ENCODE measurements at places on chromosomes 5 and 9.

- no peak for DNase-seq
Measured at GRCh38 chr9:137750007-137750406, 127.6 kb upstream of the CACNA1B start.

DNA sequence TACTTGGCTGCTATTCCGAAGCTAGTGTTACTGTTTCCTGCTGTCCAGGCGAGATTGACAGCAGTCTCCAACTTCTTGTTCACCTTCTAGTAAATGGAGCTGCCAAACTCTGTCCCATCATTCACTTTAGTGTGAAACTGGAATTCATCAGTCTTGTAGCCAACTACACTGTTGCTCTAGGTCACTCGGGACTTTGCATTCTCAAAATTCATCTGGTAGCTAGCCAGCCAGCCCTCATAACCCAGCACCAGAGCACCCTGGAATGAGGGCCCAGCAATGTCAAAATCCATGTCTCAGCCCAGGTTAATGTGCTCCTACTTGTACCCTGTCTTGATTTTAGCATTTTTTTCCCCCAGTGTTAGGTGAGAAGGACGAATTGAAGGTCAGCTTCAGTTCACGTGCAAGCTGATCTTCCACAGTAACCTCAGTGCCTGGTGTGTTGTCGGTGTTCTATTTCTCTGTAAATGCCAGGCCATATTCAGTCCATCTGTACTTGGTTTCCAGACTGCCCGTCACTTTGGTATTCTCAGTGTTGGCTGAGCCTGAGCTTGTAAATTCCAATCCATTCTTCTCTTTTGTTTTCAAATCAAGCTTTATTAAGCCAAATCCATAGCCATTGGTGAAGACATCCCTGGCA is 28.9 kb downstream of the ZNF169 start:
- DNase-seq, result no peak

- no peak for DNase-seq
Measured at GRCh38 chr5:19048726-19049125, 939.3 kb downstream of the CDH18 start.

- no peak for DNase-seq
Measured at GRCh38 chr9:125418404-125418803, 156.8 kb downstream of the GAPVD1 start.

DNA sequence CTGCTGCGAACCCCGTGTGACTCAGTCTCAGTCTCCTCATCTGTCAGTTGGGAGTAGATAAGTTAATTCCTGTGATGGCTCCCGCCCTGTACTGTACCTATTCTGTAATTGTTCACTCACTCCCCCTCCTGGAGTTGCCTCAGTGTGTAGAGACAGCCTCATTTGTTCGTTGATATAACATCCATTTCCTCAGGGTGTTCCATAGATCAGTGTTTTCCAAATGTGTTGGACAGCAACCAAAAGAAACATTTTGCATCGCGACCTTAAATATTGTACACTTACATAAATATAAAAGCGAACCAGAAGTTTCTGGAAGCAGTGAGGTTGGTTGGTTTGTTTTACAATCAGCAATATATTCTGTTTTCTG is 698 bp downstream of the NFX1 start:
- DNase-seq, result no peak

DNA sequence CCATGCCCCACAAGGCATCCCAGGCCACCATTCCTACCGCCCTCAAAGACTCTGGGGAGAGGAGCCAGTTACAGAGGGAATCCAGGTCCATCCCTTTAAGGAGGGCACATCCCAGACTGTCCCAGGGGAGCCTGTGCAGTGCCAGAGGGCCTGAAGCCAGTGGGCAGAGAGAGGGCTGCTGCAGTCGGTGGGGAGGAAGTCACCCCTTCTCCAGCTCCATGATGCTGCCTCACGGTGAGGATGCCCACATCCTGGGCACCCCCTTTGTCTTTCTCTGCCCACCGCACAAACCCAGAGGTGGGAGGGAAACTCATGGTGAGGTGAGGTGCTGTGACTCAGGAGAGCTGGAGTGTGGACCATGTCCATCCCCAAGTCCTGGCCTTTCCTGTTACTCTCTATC is 26.2 kb upstream of the ANKRD33B start:
- DNase-seq, result no peak

DNA sequence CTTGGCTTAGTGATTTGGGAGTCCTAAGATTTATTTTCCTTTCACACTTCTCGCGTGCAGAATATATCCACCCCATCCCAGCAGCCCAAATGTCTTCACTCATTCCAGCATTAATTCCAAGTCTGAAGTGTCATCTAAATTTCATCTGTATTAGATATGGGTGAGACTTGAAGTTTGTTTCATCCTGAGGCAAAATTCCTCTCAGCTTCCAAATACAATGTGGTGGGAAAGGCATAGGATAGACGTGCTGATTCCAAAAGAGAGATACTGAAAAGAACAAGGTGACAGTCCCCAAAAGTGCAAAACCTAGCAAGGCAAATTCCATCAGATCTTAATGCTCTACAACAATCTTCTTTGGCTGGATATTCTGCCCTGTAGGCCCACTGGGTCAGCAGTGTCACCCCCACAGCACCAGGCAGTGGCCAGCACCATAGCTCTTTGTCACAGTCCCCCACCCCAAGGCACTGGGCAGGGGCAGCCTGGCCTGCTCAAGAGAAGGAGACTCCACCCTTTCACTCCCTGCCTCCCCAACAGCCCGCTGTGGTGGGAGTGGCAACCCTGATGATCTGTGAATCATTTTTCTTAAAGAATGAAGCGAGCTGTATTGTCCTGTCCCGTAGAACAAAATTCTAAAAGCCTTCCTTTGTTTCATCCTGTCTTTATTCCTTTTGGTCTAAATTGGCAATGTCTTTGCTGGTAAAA is 2.7 kb upstream of the ADAM19 start:
- DNase-seq, result no peak

DNA sequence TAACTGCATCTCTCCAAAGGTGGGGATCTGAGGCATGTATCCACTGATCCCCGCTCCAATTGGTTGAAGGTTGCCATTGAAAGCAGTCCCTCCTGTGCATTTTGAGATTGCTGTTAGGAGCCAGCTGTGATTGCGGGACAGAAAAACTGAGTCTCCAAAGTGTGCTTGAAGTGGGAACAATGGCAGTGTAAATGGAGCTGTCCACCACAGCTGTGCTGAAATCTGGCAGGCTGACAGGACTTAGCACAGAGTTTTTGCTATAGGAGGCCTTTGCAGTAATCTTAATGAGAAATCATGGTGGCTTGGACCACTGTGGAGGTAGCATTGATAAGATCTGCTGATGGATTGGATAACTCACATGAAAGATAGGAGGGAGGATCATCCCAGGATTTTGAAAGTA is 3.3 kb downstream of the RNF20 start:
- no peak for DNase-seq

- no peak for DNase-seq
Measured at GRCh38 chr5:91632871-91633270, 249.8 kb upstream of the ARRDC3 start.

GRCh38 chr5:17802256-17802655 is 168.0 kb downstream of the TAF11L14 start:
- DNase-seq, result no peak

GRCh38 chr5:1877103-1878049 is 5.3 kb downstream of the IRX4 start:
- DNase-seq, result no peak

DNA sequence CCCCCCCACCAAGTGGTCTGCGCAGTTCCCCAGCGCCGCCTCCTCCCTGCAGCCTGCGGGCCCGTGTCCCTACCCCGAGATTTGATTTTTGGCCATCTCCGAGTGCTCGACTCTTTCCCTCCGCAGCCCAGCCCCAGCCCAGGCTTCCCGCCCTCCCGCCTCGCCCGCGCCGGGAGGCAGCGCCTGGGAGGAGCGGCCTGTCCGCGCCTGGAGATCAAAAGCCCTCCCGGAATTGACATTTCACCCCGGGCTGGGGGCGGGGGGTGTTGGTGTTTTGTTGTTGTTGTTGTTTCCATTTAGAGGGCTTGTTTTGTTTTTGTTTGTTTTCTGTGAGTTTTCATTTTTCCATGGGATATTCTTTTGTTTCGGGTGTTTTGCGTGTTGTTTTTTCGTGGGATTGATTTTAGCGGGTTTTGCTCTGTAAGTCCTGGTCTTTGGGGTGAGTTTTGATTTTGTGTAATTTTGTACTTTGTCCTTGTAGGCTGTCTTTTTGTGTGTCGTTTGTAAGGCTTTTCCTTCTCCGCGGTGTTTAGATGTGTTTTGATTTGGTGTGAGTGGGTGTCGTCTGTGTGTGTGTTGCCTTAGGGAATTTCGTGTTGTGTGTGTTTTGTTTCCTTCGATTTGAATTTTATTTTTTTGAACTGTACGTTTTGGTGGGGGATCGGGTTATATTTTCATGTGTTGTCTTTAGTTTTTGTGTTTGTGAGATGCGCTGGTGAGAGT is 1.7 kb upstream of the PAX5 start:
- no peak for DNase-seq

DNA sequence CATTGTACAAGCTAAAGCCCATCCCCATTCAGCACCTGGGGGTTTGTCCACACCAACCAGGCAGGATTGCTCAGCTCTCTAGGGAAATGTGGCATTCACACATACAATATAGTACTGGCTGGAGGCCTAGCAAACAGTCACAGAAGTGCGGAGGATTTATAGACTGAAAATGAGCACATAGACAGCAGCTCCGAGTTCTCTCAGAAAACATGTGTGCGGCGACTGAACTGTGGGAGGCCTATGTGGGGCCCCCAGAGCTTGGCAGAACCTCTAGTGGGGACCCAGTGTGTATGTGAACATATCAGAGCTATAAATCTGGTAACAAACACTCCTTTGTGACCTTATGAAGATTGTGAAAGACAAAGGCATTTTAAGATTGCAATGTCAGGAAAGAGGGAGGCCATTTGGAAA is 431.1 kb downstream of the DTWD2 start:
- DNase-seq, result no peak

- no peak for DNase-seq
Measured at GRCh38 chr5:71932655-71933338, 174.5 kb upstream of the MAP1B start.

DNA sequence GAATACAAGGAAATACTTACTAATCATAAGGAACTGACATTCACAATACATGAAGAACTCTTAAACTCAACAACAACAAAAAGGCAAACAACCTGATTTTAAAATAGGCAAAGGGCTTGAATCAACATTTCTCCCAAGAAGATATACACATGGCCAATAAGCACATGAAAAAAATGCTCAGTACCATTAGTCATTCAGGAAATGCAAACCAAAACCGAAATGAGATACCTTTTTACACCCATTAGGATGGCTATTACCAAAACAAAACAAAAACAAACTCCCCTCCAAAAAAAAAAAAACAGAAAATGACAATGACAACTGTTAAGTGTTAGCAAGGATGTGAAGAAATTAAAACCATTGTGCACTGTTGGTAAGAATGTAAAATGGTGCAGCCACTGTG is 104.1 kb upstream of the ZNF462 start:
- DNase-seq, result no peak

DNA sequence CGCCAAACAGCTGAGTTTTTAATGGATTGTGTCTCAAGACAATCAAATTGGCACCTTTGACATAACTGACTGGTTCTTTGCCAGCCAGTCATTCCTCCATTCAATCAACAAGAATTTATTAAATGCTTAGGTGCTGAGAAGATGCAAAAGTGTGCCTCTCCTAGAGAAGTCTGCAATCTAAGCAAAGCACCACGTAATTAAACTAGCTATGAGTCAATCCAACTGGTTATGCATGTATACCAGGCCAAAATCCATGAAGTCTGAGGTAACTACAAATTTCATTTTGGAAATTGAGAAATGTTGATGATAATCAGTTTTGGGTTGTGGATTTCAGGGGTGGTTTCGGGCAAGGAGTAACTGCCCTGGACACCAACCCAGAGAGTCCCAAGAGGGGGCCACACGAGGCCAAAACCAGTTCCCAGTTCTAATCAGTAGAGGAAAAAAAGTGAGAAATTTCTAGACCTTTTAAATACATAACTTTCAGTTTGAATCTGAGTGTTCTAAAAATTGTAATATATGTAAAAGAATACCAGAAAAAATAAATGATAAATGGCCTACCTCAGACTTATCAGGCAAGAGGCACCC is 92.6 kb downstream of the EFNA5 start:
- DNase-seq, result no peak

- DNase-seq, result no peak
Measured at GRCh38 chr9:111548623-111549022, 23.6 kb downstream of the ZNF483 start.

- peak; percentile 90 for DNase-seq
Measured at GRCh38 chr5:8457187-8458037, 588.5 kb downstream of the MTRR start.

GRCh38 chr9:25889661-25890060 is 211.4 kb upstream of the TUSC1 start:
- DNase-seq, result no peak

DNA sequence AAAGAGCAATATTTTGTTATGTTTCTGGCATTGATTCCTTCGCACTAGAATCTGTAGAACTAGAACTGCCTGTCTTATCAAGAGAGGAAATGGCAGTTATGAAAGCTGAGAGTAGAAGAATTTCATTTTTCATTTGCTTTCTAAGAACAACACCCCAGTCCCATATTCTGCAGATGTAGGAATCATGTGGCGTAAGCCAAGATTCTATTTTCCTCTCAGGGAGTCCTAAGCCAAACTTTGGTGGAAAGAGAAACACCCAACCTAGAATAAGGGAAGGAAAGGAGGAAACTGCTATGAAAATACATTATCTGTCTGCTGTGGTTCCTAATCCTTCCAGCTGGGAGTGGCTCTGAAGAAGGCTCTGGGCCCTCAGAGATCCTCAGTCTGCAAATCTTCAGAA is 1176.9 kb upstream of the C9orf72 start:
- no peak for DNase-seq

- no peak for DNase-seq
Measured at GRCh38 chr5:129971714-129972113, 67.4 kb downstream of the CHSY3 start.

- DNase-seq, result no peak
Measured at GRCh38 chr5:56851258-56851941, 36.1 kb downstream of the MAP3K1 start.

DNA sequence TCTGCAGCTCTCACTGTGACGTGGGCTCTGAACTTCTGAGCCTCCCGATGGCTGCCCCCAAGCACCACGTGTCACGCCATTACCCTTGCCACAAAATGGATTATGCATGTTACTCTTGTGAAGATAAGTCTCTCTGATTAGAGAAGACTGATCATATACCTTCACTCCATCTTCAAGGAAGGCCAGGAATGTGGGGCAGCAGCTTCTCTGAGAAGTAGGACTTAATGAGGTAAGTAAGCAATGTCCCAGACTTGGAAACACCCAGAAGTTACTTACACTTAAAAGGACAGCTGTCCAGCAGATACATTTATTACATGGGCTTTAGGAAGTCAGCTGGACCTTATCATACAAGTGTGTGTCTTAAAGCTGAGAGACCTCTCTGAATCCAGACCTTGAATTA is 155.0 kb downstream of the FGF1 start:
- no peak for DNase-seq

- no peak for DNase-seq
Measured at GRCh38 chr5:111211341-111211740, 12.8 kb upstream of the CAMK4 start.

DNA sequence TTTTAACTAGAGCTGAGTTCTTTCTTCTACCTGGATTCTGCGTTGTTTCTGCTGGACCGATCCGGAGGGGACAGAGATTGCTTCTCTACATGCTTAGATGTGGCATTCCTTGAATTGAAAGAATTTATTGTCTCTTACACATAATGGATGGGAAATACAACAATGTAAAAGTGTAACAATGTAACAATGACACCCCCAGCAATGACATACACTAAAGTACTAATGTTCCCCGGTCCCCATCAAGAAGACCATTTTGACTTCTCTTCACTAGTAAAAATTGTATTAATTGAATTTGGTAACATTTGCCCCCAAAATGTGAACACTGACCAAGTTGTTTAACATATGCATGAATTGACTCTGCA is 760.2 kb downstream of the TAF11L14 start:
- no peak for DNase-seq

GRCh38 chr9:134058716-134059115 is 9.1 kb downstream of the BRD3 start:
- no peak for DNase-seq
